ENCODE measurements at places on chromosomes 1 and 21.

- no peak overlapping the region for H3K27ac ChIP-seq
- no peak overlapping the region for H3K4me3 ChIP-seq
- no peaks in the 10 kb centered on the region for H3K36me3 ChIP-seq
- H3K27me3 ChIP-seq = peaks cover 42% of the 10 kb centered on the region
- DNase-seq = no peak
Observed at GRCh38 chr1:46457178-46457577, 32.5 kb upstream of the DMBX1 start.

DNA sequence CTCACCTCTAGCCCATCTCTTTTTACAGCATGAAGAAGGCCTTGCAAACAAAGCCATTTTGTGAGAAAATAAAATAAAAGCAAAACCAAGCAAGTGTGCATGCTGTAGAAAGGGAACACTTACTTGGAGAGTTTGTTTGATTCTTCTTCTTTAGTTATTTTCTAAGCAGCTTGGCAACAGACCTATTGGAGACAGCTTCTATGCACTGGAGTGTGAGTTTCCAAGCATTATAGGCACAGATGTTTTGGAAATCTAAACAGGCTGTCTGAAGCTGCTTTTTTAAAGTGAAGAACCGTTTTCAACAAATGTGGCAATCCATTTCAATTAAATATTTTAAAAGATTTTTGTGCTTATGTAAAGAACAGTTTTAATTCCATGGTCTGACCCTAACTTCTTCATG lies 76.6 kb downstream of the NGF start:
- H3K4me1 ChIP-seq = no peaks in the 10 kb centered on the region
- H3K4me3 ChIP-seq = no peak overlapping the region
- no peak overlapping the region for H3K27ac ChIP-seq
- no peaks in the 10 kb centered on the region for H3K27me3 ChIP-seq
- no peak for DNase-seq

GRCh38 chr21:45994759-45995685 lies 13.5 kb downstream of the COL6A1 start:
- H3K27me3 ChIP-seq = peaks cover 55% of the 10 kb centered on the region
- H3K4me1 ChIP-seq = peaks cover 58% of the 10 kb centered on the region
- H3K36me3 ChIP-seq = no peaks in the 10 kb centered on the region
- H3K4me3 ChIP-seq = no peak overlapping the region
- H3K27ac ChIP-seq = no peak overlapping the region

DNA sequence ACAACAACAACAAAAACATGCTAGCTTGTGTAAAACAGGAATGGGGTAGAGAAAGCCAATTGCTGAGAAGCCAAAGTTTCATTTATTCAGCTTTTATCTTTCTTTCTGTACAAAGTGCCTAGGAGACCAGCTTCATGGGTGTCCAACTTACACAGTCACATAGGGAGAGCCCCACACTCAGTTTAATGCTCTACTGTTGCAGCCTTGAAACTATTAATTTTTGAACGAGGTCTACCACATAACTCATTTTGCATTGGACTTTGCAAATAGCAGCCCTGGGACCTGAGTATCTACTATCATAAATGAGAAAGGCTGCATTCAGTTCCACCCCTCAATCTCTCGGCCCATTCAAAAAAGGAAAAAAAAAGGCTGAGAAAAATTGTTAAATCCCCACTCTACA lies 98.8 kb downstream of the ZNF644 start:
- H3K36me3 ChIP-seq = peaks cover 6% of the 10 kb centered on the region
- no peak for DNase-seq
- H3K4me3 ChIP-seq = no peak overlapping the region
- no peaks in the 10 kb centered on the region for H3K27me3 ChIP-seq

DNA sequence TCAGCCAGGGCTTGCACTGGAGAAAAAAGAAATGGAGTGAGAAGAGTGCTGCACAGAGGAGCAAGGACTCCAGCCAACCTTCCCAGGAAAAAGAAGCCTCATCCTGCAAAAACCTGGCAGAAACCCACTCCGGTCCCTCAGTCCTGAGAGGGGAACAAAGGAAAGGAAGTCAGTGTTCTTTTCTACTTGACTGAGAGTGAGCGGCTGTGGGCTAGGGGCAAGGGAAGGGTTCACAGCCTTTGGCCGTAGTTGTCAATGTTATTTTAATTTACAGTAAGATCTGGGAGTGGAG lies 8.9 kb upstream of the GOLT1A start:
- no peak for DNase-seq
- peaks cover 45% of the 10 kb centered on the region for H3K27me3 ChIP-seq
- H3K36me3 ChIP-seq = no peaks in the 10 kb centered on the region
- H3K4me3 ChIP-seq = no peak overlapping the region

DNA sequence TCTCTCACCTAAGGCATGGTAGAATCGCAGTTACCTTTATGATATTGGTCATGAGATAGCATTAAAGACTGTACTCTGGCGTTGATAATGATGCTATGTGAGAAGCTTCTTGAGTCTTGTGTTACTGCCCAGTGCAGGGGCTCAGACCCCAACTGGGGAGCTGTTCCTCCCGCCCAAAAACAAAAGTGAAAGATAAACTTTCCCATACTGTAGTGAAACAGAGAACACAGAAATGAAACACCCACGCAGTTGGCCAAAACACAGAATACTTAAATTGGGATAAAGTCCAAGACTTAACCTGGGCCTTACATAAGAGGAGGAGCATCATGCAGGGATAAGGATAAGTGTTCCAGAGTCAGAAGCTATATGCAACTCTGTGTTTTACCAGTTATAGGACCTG lies 130.6 kb downstream of the HHIPL2 start:
- H3K4me3 ChIP-seq = no peak overlapping the region
- DNase-seq = no peak
- no peaks in the 10 kb centered on the region for H3K36me3 ChIP-seq
- H3K27me3 ChIP-seq = no peaks in the 10 kb centered on the region
- H3K27ac ChIP-seq = no peak overlapping the region
- no peaks in the 10 kb centered on the region for H3K4me1 ChIP-seq

- no peaks in the 10 kb centered on the region for H3K4me1 ChIP-seq
- no peak overlapping the region for H3K27ac ChIP-seq
- DNase-seq = no peak
Observed at GRCh38 chr1:75172556-75172955, 38.4 kb downstream of the LHX8 start.

GRCh38 chr1:25458541-25459298 lies 28.0 kb downstream of the MACO1 start:
- no peak overlapping the region for H3K27ac ChIP-seq
- H3K4me1 ChIP-seq = peaks cover 9% of the 10 kb centered on the region
- peaks cover 75% of the 10 kb centered on the region for H3K36me3 ChIP-seq
- H3K4me3 ChIP-seq = no peak overlapping the region

DNA sequence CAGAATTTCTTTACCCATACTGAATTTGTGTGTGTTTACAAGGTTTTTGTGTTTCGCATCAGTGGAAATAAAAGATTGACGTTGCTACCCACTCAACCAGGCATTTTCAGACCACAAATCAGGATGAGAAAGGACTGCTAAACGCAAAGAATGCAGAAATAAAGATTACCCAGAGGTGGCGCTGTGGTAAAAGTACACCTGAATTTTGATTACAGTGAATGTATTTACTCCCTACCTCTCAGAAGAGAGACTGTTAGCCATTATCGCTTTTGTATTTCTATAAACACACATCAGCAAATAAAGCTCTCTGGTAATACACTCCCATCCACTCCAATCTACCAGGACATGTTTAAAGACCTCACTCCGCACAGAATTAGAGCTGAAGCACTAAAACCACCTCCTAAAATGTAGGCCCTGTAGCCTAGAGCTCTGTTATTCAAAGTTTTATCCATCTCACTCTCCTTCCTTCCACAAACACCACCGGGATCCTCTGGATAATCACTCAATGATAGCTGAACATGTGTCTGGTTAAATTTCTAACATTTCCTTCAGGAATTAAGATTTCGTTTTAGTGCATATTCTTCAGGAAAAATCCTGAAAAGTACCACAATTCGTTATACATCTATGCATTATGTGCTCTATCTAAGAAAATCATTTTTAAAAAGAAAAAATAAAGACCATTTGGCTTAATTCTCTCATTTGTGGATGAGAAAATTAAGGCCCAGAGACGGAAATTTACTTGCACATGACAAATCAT lies 2.5 kb upstream of the LMO4 start:
- H3K27me3 ChIP-seq = no peaks in the 10 kb centered on the region
- H3K36me3 ChIP-seq = no peaks in the 10 kb centered on the region
- H3K4me3 ChIP-seq = no peak overlapping the region
- peaks cover 5% of the 10 kb centered on the region for H3K4me1 ChIP-seq

- no peaks in the 10 kb centered on the region for H3K27me3 ChIP-seq
- no peaks in the 10 kb centered on the region for H3K36me3 ChIP-seq
- no peaks in the 10 kb centered on the region for H3K4me1 ChIP-seq
- H3K27ac ChIP-seq = no peak overlapping the region
- DNase-seq = no peak
Observed at GRCh38 chr1:170162459-170163246, 16.9 kb downstream of the NTMT2 start.

- H3K36me3 ChIP-seq = no peaks in the 10 kb centered on the region
- no peaks in the 10 kb centered on the region for H3K4me1 ChIP-seq
- DNase-seq = no peak
Observed at GRCh38 chr1:42529724-42530181, 66.7 kb downstream of the CCDC30 start.

GRCh38 chr1:7570311-7570710 lies 200.8 kb upstream of the VAMP3 start:
- H3K27ac ChIP-seq = no peak overlapping the region
- no peak overlapping the region for H3K4me3 ChIP-seq
- no peaks in the 10 kb centered on the region for H3K36me3 ChIP-seq
- H3K27me3 ChIP-seq = peaks cover 6% of the 10 kb centered on the region

GRCh38 chr1:97925151-97925550 lies 4.3 kb upstream of the DPYD start:
- no peak for DNase-seq
- H3K4me1 ChIP-seq = no peaks in the 10 kb centered on the region
- no peak overlapping the region for H3K4me3 ChIP-seq

- no peak overlapping the region for H3K27ac ChIP-seq
- H3K36me3 ChIP-seq = peaks cover 22% of the 10 kb centered on the region
- peaks cover 16% of the 10 kb centered on the region for H3K4me1 ChIP-seq
- no peaks in the 10 kb centered on the region for H3K27me3 ChIP-seq
- no peak overlapping the region for H3K4me3 ChIP-seq
Observed at GRCh38 chr1:212442408-212442807, 9.7 kb downstream of the NENF start.

- no peaks in the 10 kb centered on the region for H3K36me3 ChIP-seq
- DNase-seq = no peak
- peaks cover 14% of the 10 kb centered on the region for H3K27me3 ChIP-seq
- no peak overlapping the region for H3K4me3 ChIP-seq
- no peak overlapping the region for H3K27ac ChIP-seq
Observed at GRCh38 chr1:167484726-167485502, 33.4 kb downstream of the CD247 start.

DNA sequence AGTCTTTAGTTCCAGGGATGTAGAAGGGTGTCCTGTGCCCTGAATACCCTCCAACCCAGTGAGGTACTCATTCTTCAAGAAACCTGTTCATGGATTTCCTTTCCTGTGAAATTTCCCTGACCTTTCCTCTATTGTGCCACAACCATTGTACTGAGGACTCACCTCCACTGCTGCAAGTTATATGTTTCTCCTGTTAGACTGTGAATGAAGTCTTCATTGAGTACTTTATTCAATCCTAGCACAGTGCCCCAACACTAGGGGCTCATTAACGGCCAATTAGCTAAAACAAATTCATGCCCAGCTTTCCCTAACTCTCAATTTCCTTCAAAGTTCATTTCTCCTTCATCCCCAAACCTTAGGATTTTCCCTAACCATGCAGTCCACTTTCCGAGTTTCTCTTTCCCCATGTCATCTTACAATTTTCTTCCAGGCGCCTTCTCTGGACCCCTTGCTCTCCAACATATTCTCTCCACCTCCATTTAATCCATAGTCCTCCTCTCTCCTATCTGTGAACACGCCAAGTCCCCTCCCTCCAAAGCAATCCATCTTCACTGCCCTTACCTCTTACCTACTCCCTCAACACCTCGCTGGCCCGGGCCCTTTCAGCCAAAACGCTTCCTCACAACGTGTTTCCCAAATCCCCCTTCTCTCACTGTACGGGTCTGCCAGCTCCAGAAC lies 1.3 kb downstream of the TRIM33 start:
- no peaks in the 10 kb centered on the region for H3K27me3 ChIP-seq
- peaks cover 30% of the 10 kb centered on the region for H3K4me1 ChIP-seq
- peaks cover 27% of the 10 kb centered on the region for H3K36me3 ChIP-seq
- peak overlapping the region; percentile 86 for H3K4me3 ChIP-seq
- H3K27ac ChIP-seq = peak overlapping the region; percentile 92

- H3K36me3 ChIP-seq = no peaks in the 10 kb centered on the region
- DNase-seq = no peak
- no peaks in the 10 kb centered on the region for H3K27me3 ChIP-seq
- no peak overlapping the region for H3K27ac ChIP-seq
- H3K4me3 ChIP-seq = no peak overlapping the region
- H3K4me1 ChIP-seq = no peaks in the 10 kb centered on the region
Observed at GRCh38 chr1:101902199-101902598, 94.5 kb downstream of the OLFM3 start.

DNA sequence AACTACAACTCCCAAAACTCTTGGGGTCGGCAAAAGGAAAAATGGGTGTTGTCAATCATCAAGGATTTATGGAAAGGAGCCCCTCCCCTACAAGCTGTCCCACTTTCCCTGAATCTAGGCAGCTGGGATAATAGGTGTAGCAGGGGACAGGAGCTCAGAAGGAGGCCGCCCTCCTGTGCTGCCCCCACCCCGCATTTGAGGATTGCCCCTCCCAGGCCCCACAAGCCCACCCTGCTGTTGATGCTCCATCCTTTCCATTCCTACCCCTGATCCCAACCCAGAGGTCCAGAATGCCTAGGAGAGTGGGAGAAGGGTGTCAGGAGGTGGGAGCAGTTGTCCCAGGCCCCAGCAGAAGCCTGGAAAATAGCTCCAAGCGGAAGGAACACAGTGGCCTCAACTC lies 1.9 kb upstream of the MRPL24 start:
- peaks cover 36% of the 10 kb centered on the region for H3K4me1 ChIP-seq
- no peak overlapping the region for H3K4me3 ChIP-seq
- no peak for DNase-seq
- peaks cover 72% of the 10 kb centered on the region for H3K36me3 ChIP-seq
- peak overlapping the region; percentile 82 for H3K27ac ChIP-seq

- H3K36me3 ChIP-seq = no peaks in the 10 kb centered on the region
- H3K27ac ChIP-seq = no peak overlapping the region
- no peaks in the 10 kb centered on the region for H3K27me3 ChIP-seq
- no peak overlapping the region for H3K4me3 ChIP-seq
Observed at GRCh38 chr1:80305466-80305865, 1298.9 kb upstream of the ADGRL4 start.

Measured in K562 (cell line).